Stimulated activated CD4-positive, alpha-beta T cell treated with anti-CD3 and anti-CD28 coated beads, Interleukin-4, amount 100 ng/mL, for 24 hours (primary cell): ENCODE measurements at places on chromosomes 16 and 17.

DNA sequence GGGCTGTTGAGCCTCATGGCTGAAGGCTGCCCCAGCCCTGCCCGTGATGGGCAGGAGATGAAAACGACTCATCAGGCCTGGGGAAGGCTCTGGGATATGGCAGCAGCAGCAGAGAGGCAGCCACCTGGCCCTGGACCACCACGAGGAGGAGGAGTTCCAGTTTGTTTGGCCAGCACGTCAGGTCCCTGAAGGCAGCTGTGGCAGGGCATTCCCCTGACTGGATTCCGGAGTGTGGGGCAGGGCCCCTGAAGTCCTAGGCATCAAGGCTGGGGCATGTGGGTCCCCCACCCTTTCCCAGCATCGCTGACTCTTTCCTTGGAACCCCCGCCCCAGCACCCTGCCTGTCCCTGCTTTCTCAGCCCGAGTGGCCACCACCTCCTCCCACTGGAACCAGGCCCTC, 197.4 kb downstream of the ZNF423 start:
- no peak for DNase-seq

GRCh38 chr16:1460602-1461138, 14.2 kb downstream of the CLCN7 start:
- DNase-seq, result no peak

- no peak for DNase-seq
Measured at GRCh38 chr16:19522760-19523159, 862 bp upstream of the GDE1 start.

DNA sequence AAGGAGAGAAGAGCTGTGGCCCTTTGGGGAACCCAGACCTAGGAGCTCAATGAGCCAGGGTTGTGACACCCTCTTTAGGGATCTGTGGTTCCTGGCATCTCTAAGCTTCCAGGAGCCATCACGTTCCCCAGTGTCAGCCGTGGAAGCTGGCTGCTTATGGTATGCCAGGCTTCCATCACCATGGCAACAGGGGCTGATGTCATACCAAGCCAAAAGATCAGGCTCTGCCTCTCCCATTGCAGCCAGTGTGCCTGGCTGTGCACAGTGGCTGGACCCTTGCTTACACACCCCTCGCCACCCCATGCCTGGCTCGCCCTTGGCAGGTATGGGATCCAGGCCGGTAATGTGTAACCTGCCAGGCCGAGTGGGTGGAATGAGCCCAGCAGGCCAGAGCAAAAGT, 91.1 kb downstream of the SSH2 start:
- DNase-seq, result no peak

- DNase-seq, result no peak
Measured at GRCh38 chr17:57858838-57859237, 9.0 kb upstream of the MRPS23 start.

GRCh38 chr16:53056392-53056881, 1.6 kb downstream of the CHD9 start:
- DNase-seq, result no peak

- no peak for DNase-seq
Measured at GRCh38 chr16:7013990-7014389, 318.7 kb upstream of the RBFOX1 start.

- no peak for DNase-seq
Measured at GRCh38 chr17:57636985-57637665, 108.0 kb downstream of the CCDC182 start.

GRCh38 chr16:1197237-1197866, 27.7 kb downstream of the TPSG1 start:
- no peak for DNase-seq

DNA sequence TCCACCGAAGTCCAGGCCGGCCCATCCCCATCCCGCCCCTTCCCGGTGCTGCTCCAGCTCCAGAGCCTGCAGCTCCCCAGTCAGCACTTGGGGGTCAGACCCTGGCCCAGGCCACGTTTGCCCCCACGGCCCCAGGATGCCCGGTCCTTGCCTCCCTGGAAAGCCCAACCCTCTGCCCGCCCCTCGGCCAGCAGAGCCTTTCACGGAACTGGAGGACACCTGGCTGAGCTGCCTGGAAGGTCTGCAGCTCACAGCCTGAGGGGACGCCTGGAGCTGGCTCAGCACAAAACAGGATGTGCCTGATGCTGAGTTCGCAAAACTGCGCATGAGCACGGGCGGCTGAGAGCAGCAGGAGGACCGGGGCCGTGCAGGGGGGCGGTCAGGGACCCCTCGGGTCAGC, 29.7 kb upstream of the SSTR5 start:
- DNase-seq, result no peak

- no peak for DNase-seq
Measured at GRCh38 chr16:6732166-6732565, 600.5 kb upstream of the RBFOX1 start.

DNA sequence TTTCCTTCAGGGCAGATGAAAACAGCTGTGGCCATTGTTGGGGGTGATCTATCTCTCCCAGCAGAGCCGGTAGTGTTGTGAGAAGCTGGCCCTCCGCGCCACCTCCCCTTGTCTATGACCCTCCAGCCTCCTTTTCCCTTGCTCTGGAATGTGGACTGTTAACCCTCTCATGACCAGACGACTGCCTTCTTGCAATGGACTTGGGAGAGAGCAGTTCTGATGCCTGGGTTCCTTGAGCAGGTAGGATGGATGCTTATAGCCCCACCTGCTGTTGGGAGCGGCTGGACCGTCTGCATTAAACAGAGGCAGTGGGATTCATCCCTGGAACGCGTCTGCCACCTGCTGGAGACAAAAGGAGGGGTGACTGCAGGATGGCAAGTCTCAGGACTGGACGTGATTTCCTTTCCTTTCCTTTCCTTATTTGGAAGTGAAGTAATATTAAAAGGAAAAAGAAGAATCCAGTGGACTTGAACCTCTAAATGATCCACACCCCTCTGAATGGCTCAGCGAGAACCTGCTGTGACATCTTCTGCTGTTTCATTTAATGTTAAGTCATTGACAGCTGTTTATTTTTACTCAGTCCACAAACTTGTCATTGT, 1.8 kb upstream of the SOST start:
- DNase-seq, result peak; percentile 94

GRCh38 chr16:1601489-1601888, 10.4 kb downstream of the IFT140 start:
- DNase-seq, result no peak

GRCh38 chr17:30782206-30782605, 42.3 kb downstream of the CRLF3 start:
- no peak for DNase-seq

GRCh38 chr17:2232244-2232638, 71.3 kb downstream of the SMG6 start:
- DNase-seq, result no peak

GRCh38 chr16:68319185-68319908, 8.5 kb downstream of the PRMT7 start:
- DNase-seq, result peak; percentile 58

DNA sequence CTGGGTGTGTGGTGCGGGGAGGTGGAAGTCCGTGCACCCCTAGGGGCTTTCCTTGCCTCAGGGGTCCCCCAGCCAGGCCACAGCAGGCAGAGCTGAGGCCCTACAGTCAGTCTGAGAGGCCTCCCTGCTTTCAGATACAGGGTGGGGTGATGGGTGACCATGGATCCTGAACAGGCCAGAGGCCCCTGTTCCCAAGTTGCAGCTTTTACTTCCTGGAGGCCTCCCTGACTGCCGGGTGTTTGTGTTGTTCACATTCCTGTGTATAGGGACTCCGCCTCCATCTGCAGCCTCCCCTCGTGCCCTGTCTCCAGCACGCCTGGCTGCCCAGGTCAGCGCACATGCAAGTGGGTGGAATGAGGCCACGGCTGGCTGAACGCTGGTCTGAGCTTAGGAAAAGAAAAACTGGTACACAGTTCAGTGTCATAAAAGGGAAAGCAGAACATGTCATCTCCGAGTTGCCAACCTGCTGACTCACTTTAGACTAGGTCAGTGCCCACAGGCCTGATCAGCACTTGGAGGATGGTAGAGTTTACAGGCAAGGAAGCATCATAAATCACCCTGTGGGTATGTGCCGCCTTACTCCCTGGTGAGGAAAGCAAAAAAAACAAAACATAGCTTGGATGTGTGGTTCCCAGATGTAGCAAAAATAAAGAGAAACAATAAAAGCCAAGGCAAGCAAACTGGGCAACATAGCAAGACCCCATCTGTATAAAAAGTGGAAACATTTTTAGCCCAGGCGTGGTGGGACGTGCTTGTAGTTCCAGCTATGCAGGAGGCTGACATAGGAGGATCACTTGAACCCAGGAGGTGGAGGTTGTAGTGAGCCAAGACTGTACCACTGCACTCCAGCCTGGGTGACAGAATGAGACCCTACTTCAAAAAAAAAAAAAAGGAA, 6.2 kb upstream of the SLC7A6 start:
- DNase-seq, result no peak

GRCh38 chr17:17354560-17355349, 51.6 kb downstream of the NT5M start:
- peak; percentile 77 for DNase-seq

DNA sequence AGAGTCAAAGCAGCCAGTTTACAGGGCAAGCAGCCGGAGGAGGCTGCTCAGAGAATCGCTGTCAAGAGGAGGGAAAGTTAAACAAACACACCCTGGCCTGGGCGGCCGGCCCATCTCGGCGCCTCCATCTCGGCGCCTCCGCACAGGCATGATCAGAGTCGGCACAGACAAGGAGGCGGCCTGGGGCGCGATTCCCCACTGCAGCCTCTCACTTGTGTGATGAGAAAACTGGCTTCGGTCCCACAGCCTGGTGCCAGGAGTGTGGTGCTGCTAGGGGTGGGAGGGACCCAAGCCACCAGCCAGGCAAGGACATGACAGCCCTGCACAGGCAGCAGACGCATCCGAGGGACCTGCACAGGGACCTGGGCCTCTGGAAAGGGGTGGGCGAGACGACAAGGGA, 17.7 kb downstream of the SLC38A10 start:
- DNase-seq, result no peak

GRCh38 chr16:12113523-12114345, 137.2 kb downstream of the SNX29 start:
- no peak for DNase-seq

DNA sequence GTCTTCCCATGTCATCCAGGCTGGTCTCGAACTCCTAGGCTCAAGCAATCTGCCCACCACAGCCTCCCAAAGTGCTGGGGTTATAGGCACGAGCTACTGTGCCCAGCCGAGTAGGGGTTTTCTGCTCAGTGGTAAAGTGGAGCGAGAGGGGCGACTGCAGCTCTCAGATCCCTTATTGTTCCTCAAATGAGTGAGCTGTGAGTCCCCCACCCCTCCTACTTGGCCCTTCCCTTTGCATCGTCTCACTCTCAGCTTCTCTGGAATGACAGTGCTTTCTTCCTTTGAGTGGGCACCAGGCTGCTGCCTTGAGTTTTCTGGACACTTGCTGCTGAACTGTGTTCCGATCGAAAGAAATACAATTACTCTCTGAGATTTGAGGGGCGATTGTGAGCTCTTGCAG, 63.5 kb downstream of the MSI2 start:
- DNase-seq, result no peak

- no peak for DNase-seq
Measured at GRCh38 chr17:54754560-54754959, 146.1 kb upstream of the TOM1L1 start.

DNA sequence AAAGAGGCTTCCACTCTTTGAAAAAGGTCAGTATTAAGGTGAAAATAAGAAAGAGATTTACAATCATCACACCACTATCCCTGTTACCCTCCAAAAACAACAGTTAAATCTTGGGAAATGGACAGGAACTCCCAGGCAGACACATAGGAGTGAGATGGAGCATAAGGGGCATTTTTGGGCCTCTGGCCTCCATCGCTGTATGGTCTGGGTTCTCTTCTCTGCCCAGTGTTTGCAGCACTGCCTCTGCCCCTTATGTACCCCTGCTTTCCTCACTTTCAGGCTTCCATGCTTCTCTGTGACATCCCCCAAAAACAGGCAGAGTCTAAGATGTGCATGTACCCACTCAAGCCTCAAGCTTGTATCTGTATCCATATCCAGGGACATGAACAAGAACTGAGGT, 630 bp upstream of the HOXB2 start:
- no peak for DNase-seq

GRCh38 chr17:33140413-33141099, 148.9 kb downstream of the SPACA3 start:
- DNase-seq, result no peak

GRCh38 chr16:83098536-83098935, 471.8 kb downstream of the CDH13 start:
- no peak for DNase-seq

GRCh38 chr16:24525970-24526559, 13.3 kb upstream of the RBBP6 start:
- no peak for DNase-seq

DNA sequence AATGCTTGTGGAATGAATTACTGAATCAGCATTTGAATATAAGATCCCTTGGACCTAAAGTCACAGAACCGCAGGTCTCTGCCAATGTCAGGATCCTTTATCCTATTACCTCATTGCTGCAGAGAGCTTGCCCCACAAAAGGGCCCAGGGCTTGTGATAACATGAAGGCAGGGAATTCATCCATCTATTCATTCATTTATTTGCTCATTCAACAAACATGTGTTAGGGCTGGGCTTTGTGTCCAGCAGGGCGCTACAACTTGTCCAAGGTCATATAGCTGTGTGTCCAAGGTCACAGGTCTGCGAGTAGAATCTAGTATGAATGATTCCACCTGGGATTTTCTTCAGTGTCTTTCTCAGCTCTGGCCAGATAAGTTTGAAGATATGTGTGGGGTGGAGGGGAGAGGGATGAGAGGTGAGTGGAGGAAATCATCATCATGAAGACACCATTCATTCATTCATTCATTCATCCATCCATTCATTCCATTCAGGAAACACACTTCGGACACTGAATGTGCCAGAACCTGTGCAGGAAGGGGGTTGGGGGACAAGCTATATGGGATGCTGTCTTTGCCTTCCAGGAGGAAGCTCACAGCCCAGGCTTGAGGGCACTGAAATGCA, 1.3 kb upstream of the UNC45B start:
- no peak for DNase-seq

GRCh38 chr17:78170692-78171590, 2.6 kb downstream of the SYNGR2 start:
- DNase-seq, result no peak

DNA sequence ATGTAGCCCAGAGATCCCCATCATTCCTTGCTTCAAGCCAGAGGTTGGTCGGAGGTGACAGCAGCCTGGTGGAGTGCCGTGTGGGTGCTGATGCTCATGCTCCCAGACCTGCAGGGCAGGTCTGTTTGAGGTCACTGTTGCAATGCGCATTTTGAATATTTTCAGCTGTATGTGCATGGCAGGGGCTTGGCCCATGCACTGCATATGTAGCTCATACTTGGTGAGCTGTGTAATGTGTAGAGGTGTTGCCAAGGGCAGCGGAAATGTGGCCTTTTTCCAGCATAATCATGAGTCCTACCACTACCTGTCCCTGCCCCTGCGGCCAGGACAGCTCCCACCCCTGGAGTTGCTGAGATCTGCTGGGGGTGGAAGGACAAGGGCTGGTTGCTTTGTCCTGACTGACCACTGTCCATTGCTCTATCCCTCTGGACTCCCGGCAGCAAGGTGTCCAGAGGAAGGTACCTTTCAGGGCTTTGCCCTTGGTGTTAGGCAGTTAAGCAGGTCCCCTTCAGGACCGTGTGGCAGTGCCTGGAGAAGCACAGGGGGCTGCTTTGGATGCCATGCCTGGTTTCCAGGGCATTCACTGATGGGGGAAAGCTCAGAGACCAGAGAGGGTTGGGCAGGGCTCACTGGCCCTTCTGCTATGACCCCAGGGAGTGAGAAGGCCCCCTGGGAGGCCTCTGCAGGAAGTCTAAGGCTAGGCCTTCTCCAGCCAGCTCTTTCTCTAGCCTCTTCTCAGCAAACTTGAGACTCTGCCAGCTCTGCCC, 215.2 kb downstream of the NTN1 start:
- DNase-seq, result no peak
